Calu3 (cell line): ENCODE measurements at places on chromosomes 3 and 15.

- DNase-seq, result no peak
Measured at GRCh38 chr3:4743371-4743770, 235.9 kb upstream of the BHLHE40 start.

- DNase-seq, result peak; percentile 12
Measured at GRCh38 chr3:35383719-35384555, 255.4 kb upstream of the ARPP21 start.

DNA sequence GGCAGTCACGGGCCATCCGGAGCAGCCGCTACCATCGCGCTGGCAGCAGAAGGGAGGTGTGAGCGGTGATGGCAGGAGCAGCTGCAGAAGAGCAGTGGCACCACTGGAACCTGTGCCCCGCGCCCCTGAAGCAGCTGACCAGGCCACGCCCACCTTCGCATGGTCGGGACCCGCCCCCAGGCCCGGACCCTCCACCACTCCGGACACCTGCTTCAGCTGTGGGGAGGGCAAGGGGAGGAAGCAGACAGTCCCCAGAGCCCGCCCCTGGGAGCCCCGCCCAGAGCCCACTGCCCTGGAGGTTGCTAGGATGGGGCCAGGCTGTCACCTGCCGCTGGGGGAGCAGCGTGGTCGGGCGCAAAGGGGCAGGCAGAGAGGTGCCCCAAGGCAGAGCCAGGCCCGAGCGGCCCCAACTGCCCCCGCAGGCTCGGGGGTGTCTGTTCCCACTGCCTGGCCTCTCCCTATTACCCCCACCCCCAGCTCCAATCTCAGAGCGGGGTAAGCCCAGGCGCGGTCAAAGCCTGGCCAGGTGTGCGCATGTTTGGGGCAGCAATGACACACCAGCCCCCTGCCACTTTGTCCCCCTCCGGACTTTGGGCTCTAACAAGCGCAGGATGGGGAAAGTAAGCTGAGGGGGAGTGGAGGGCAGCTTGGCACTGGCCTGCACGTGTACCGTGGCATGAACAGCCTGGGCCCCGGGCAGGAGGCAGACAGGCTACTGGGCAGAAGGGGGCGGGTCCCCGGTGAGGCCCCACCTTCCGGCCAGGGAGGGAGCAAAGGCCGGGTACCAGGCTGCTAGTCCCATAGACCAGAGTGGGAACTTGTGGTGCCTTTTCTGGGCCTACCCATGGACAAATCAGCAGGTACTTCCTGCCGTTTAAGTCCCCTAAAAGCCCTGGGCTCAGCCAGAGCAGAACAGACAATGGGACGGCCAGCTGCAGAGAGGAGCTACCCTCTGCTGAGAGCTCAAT is 8.7 kb downstream of the SPCS1 start:
- no peak for DNase-seq

GRCh38 chr3:69784954-69785514 is 45.8 kb downstream of the MITF start:
- DNase-seq, result peak; percentile 50

DNA sequence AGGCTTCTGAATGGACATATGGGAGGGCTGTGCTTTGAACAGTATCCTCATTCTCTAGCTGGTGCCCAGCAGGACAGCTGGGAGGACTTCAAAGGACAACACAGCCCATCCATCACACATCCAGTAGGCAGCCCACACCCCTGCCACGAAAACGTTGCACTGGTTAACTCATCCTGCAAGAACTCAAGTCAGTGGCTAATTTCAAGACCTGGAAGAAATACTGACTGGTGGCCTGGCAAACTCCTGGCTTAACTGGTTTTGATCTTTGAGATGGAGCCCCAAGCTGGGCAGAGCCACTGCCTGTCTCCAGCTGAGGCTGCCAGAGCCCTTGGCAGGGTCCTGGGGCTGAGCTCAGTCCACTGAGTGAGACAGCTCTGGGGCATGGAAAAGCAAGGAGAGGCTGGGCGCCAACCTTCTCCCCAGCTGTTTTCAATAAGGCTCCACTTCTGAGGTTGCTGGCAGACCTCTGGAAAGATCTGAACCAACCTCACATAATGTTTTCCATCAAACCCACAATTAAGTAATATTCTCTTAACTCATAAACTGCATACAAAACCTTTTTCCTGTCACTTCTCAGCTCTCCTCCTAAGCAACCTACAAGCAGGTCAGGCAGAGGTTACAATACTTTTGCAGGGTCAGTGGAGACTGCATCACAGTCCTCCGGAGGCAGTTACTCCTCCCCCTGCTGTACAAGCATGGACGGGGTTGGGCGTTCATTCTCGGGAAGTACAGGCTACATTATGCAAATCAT is 110.3 kb downstream of the MYLK start:
- no peak for DNase-seq

GRCh38 chr3:142318331-142318730 is 92.9 kb upstream of the GK5 start:
- DNase-seq, result no peak

DNA sequence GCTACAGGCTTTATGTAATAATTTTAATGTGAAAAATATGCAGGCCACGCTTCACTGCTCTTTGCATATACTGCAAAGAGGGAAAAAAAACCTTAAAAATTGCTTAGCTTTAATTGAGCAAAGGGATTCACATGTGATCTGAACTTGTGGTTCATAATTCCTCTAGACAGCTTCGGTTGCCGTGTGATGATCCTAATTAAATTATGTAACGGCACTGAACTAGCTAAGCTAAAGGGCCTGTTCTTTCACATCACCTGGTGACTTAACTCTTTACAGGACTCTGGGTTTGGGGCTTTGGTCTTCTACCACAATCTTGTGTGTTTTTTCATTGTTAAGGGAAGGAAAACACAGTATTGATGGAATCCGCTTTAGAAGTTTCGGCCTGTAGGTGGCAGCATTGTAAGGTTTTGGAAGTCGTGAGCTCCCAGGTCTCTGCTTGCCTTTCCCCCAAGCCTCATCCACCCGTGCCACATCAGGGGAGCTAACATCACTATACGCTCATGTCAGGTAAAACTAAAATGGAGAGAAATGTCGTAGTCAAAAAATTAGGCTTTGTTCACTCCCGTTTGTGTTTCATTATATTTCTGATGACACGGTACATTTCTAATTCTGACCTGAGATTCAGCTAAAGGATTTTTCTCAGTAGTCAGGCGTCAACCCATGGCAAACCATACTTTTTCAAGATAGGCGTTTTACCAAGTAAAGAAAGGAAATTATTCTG is 205.6 kb upstream of the DPH6 start:
- DNase-seq, result peak; percentile 41

GRCh38 chr3:85164436-85164835 is 205.6 kb downstream of the CADM2 start:
- no peak for DNase-seq

DNA sequence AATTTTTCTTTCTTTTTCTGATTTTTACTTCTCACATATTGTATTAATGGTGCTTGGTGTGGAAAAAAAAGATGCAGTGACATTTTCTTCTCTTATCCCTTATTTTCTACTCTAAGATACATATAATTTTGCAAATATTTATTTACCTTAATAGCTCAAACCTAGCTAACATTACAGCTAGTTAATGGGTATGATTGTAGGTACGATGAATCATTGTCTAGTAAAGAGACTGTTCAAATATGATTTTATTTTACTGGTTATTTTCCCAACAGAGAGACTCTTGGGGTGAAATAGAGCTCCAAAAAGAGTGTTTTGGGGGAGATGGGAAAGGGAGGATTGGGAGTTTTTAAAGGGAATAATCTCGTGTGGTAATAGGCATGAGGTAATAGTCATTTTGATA is 206.0 kb downstream of the RBMS3 start:
- no peak for DNase-seq

DNA sequence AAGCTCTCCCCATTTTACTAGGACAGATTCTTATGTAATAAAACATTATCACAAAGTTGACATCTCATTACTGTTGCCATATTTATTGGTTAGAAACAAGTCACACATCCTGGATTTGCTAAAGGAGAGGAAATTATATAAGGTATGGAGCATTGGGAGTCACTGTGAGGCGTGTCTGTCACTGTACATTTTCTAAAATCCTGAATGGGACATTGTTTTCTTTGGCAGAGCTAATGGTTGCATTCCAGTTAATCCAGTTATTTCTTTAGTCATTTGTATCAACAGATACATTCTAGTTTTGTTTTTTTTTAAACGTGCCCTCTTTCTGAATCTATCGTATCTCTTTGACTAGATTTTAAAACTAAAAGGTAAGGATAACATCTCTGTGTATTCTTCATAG is 70.2 kb upstream of the MITF start:
- no peak for DNase-seq

DNA sequence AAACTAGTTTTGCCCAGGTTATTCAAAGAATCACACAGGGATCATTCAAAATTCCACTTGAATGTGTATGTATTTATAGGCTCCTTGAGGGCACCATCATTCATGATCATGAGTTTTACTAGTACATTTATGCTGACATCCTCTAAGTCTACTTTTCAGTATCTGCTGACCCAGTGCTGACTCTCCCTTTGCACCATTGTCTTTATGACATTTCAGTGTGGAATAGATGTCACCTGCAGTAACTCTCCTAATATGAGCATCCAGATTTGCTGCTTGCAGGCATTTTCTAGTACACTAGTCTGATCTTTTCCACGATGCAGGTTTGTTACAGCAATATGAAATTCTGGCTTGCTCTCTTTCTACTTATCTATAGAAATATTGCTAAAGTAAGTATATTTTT is 1603.5 kb downstream of the SI start:
- DNase-seq, result no peak

DNA sequence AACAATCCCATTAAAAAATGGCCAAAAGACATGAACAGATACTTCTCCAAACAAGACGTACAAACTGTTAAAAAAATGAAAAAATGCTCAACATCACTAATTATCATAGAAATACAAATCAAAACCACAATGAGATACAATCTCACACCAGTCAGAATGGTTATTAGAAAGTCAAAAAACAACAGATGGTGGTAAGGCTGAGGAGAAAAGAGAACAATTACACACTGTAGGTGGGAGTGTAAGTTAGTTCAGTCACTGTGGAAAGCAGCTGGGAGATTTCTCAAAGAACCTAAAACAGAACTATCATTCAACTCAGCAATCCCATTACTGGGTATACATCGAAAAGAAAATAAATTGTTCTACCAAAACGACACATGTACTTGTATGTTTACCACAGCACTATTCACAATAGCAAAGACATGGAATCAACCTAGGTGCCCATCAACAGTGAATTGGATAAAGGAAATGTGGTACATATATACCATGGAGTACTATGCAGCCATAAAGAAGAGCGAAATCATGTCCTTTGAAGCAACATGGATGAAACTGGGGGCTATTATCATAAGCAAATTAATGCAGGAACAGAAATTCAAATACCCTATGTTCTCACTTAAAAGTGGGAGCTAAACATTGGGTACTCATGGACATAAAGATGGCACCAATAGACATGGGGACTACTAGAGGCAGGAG is 51.5 kb downstream of the MYO1E start:
- DNase-seq, result no peak

- DNase-seq, result no peak
Measured at GRCh38 chr3:58084788-58085543, 76.7 kb downstream of the FLNB start.

DNA sequence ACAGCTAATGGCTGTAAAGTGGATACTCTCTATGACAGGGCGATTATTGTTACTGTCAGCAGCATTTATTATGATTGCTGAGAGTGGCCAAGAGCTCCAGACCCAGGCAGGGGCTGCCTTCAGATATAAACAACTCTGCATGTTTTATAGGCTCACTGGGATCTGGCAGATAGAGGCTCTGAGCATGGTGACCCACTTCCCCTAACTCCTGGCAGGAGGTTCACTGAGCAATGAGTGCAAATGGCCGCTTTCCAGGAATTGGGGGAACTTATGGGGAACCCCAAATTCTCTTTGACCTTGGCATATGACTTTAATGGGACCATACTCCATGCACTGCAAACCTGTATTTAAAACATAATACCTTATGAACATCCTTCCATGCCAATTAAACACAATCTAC is 59.0 kb downstream of the SCN5A start:
- no peak for DNase-seq

GRCh38 chr3:10955711-10956453 is 36.7 kb upstream of the SLC6A1 start:
- no peak for DNase-seq

GRCh38 chr3:144774897-144775296 is 803.3 kb downstream of the DIPK2A start:
- no peak for DNase-seq

DNA sequence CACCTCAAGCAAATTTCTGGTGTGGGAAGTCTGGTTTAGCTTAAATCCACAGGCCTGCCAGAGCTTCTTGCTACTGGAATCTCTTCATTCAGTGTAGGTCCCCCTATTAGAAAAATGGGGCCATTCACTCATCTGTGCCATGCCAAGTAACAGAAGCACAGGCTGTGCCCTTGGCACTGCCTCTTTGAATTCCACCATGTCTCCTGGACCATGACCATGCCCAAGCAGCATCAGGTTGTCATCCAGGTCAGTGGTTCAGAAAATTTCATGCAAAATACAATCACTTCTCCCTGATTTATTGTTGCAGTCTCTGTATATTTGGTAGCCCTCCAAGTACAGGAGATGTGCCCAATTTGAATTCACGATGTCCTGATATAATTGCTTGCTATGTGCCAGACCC is 602.1 kb upstream of the ZNF385D start:
- no peak for DNase-seq

- DNase-seq, result no peak
Measured at GRCh38 chr3:144643771-144644198, 672.2 kb downstream of the DIPK2A start.

DNA sequence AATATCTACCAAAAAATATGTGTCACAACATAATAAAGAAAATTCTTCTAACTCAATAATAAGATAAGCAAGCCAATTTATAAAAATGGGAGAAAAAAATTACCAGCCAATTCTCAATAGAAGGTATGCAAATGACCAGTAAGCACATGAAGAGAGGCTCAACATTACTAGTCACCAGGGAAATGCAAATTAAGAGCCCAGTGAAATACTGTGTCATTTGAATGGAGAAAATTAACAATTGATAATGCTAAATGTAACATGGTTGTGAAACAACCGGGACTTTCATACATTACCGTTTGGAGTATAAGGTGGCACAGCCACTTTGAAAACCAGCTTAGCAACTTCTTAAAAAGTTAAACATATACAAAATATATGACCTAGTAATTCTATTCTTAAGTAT is 460.7 kb downstream of the IGSF11 start:
- DNase-seq, result no peak

- no peak for DNase-seq
Measured at GRCh38 chr15:40183636-40184463, 23.0 kb downstream of the BUB1B start.

- DNase-seq, result no peak
Measured at GRCh38 chr3:78647726-78648125, 1120.1 kb downstream of the ROBO1 start.

GRCh38 chr3:15175605-15176004 is 30.4 kb upstream of the CAPN7 start:
- no peak for DNase-seq

GRCh38 chr3:171284308-171285075 is 175.7 kb downstream of the TNIK start:
- DNase-seq, result peak; percentile 37

GRCh38 chr3:126208606-126209256 is 28.3 kb upstream of the ALDH1L1 start:
- DNase-seq, result peak; percentile 99

- no peak for DNase-seq
Measured at GRCh38 chr3:108046247-108046646, 44.6 kb downstream of the CD47 start.
